Suprapubic skin (tissue), 4 donors: ENCODE measurements at places on chromosomes 6 and 20. TPM values are rescaled to one million over a fixed set of nuclear protein-coding genes. Genes with fewer than 3 reads are reported as not detected.

DNA sequence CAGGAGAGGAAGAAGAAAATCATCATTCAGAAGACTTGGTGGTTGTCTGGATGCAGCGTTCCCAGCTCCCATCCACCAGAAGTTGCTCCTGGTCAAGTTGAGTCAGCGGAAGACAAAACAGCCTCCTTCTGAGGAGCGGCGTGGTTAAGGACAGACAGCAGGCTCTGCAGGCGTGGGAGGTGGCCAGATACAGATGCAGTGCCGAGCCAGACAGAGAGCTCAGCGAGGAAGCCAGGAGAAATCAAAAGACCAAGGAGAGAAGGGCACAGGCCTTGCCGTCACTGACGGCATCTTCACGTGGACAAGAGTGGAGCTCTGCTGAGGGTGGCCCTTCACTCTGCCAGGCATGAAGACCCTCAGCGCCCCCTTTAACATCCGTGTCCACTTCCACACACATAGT, 158.5 kb downstream of the THBS2 start:
- no peak overlapping the region for H3K27ac ChIP-seq
- DNase-seq = no peak
- H3K4me1 ChIP-seq = peaks cover 8% of the 10 kb centered on the region
- no peaks in the 10 kb centered on the region for H3K36me3 ChIP-seq

DNA sequence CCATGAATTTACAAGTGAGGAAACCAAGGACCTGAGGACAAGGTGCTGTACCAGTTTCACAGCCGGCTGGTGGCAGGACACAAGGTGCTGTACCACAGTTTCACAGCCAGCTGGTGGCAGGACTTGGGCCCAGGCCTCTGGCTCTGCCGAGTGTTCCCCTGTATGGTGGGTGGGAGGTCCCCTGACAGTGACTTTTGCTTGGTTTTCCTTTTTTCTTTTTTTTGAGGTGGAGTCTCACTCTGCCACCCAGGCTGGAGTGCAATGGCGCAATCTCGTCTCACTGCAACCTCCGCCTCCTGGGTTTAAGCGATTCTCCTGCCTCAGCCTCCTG, 212.4 kb downstream of the LY86 start:
- no peak overlapping the region for H3K4me3 ChIP-seq
- H3K27me3 ChIP-seq = no peaks in the 10 kb centered on the region
- no peak for DNase-seq
- H3K36me3 ChIP-seq = no peaks in the 10 kb centered on the region

- H3K4me3 ChIP-seq = no peak overlapping the region
- no peaks in the 10 kb centered on the region for H3K27me3 ChIP-seq
- DNase-seq = no peak
- no peaks in the 10 kb centered on the region for H3K4me1 ChIP-seq
- H3K36me3 ChIP-seq = no peaks in the 10 kb centered on the region
These were observed 1295.1 kb downstream of the EPHA7 start for GRCh38 chr6:92124200-92124651.

GRCh38 chr6:24274441-24275083, 83.3 kb downstream of the DCDC2 start:
- no peaks in the 10 kb centered on the region for H3K4me1 ChIP-seq
- H3K4me3 ChIP-seq = no peak overlapping the region
- no peaks in the 10 kb centered on the region for H3K36me3 ChIP-seq
- DNase-seq = no peak
- peaks cover 9% of the 10 kb centered on the region for H3K27me3 ChIP-seq

CST5 gene
- total RNA-seq = not detected
